ENCODE measurements at places on chromosomes 7 and 10.

DNA sequence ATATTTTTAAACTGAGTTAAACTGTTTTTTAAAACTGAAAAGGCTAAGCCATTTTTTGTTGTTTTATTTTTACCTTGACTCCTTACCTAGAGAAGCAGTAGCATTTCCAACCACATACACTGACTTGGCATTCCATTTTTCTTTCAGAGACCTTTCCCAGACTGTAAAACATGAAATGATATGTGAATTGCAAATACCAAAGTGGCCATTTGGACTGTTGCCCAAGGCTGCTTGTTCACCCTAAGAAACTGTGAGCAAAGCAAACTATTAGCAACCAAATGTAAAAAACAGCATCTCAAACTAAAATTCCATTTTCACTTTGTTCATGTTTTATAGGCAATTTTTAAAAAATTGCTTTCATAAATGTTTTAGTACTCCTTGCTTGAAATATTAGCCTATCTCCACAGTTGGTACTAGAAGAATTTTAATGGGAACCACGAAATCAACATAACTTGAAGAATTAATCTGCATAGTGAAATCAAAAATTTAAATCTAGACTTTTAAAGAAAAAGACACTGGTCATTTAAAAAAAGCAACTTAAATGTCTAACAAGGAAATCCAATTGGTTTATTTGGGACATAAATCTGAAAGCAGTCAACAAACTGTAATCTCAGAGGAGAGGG is 10.8 kb downstream of the UROS start:
- DNase-seq, result peak; percentile 52

DNA sequence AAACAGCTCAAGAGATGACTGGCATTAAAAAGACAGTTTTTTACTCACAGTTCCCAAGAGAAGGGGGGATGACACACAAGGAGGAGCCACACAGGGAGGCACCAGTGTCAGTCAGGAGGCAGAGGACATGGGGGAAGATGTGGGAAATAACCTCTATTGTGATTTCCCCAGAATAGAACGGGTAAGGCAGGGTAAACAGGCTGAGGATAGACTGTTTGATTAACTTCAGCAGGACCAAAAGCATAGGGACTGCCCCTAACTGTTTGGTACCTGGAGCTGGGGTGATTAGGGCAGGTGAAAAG is 60.7 kb downstream of the RAPGEF5 start:
- no peak for DNase-seq

DNA sequence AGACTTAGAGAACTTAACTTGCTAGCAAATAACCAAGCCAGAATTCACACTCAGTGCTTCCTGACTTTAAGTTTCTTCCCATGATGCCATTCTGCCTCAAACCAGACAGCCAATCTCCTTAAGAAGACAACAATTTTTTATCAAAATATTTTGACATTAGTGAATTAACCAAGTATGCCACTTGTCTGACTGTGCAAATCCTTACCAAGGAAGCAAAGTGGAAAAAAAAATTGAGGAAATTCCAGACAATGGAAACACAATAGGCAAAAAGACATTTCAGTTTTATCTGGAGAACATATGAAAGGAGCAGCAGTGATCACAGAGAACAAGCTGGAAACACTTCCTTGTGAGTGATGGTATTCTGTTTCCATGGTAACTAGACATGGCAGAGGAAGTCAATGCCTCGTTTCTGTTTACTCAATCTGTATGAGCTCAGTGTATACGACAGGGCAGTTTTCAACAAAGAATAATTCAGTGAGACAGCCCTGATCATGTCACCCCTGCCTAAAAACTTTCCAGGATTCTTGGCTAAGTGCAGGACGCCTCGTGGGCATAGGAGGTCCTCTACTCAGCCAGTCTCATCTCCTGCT is 114.2 kb downstream of the DYNC1I1 start:
- DNase-seq, result peak; percentile 22

- DNase-seq, result peak; percentile 21
Measured at GRCh38 chr7:44131173-44132029, 8.1 kb upstream of the POLD2 start.

DNA sequence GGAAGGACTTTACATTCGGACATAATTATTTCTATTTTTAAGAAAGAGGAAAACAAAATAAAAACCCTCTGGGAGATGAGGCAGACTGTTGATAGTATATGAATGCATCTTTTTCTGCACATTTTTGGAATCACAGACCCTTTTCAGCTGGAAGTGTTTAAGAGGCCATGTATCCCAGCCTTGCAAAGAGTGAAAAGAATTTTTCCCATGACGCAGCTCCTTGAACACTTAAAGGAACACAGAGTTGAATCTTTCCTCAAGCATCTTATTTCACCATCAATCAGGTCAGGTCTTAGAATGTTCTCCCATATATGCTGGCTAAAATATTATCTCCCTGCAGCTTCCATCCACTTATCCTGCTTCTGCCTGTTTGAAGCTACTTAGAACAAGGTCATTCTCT is 45.9 kb upstream of the PAPSS2 start:
- DNase-seq, result no peak

- no peak for DNase-seq
Measured at GRCh38 chr7:23044581-23044980, 30.7 kb upstream of the HYCC1 start.

- peak; percentile 72 for DNase-seq
Measured at GRCh38 chr10:62651341-62651740, 153.2 kb upstream of the ADO start.

- no peak for DNase-seq
Measured at GRCh38 chr7:138417078-138417700, 42.9 kb upstream of the TRIM24 start.

DNA sequence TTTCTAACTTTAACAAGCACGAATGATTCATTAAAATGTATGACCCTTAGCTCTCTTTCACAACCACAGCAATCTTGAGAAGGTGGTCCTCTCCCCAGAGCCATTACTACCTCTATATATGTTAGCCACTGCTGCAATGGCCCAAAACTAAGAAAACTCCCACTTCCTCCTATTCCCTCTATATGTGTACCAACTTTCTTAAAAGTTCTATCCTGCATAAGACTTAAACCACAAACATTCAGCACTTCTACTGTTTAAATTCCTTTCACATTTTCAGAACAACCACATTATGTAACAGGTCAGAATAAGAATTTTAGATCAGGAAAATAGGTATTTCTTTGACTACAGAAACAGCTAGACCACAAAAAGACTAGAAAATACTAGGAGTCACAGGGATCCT is 36.2 kb downstream of the WASL start:
- peak; percentile 47 for DNase-seq

- DNase-seq, result peak; percentile 100
Measured at GRCh38 chr10:126247446-126247975, 140.8 kb downstream of the ADAM12 start.

DNA sequence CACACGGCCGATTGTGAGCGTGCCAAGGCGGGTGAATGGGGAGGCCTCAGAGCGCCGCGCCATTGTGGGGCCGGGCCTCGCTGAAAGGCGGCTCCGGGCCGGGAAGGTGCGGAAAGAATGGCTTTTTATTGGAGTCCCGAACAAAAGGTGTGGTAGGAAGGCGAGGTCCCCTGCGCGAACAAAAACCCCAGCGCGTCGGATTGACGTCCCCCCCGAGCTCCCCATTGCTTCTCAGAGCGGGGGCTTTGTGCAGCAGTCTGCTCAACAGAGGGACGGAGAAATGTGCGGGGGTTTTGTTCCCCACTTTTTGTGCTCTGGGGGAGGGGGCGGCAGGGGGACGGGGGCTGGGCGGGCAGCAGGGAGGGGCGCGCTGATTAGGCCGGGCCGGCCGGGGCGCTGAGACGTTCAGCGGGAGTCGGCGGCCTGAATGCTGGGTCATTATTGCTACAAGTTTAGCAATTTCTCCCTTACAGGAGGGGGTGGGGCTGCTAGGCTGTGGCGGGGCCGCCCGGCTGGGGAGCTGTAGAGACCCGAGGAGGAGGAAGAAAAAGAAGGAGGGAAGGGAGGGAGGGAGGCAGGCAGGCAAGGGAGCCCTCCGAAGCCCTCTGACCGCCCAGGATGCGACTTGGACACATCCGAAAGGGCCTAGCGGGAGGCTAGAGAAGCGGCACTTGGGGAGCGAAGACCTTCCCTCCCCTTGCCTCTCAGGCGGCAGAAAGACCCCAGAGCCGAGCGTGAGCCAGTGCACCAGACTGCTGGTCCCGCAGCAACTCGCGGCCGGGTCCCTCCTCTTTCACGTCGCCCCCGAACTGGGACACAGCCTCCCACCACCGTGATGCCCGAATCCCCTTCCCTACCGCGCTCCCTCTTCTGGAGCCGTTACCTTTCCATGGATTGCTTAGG is 4.6 kb downstream of the NKX2-3 start:
- DNase-seq, result no peak

- no peak for DNase-seq
Measured at GRCh38 chr7:44535348-44536064, 5.6 kb downstream of the NPC1L1 start.

- peak; percentile 37 for DNase-seq
Measured at GRCh38 chr7:5691606-5692005, 89.9 kb downstream of the RNF216 start.

GRCh38 chr10:132407846-132408278 is 10.9 kb downstream of the PWWP2B start:
- DNase-seq, result peak; percentile 23

- DNase-seq, result no peak
Measured at GRCh38 chr10:106251573-106251972, 912.9 kb downstream of the SORCS1 start.

DNA sequence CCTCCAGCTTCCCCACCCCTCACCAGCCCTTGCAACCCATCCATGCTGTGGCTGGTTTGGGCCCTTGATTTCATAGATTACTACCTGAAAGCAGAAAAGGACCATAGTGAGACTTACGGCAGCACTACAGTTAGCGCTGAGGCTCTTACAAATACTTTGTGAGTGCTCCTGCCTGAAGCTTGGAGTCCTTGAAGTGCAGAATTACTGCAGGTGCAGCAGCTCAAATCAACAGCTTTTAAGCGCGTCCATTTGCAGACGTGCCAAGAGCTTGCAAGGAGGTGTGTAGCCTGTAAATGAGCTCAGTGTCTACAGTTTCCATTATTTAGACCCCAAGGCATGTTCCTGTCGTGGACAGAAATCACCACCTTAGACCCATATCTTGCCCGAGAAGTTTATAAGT is 103.0 kb downstream of the CELF2 start:
- no peak for DNase-seq

GRCh38 chr10:111830359-111830758 is 353.2 kb downstream of the GPAM start:
- DNase-seq, result no peak

GRCh38 chr7:7798510-7798909 is 80.1 kb upstream of the RPA3 start:
- no peak for DNase-seq

DNA sequence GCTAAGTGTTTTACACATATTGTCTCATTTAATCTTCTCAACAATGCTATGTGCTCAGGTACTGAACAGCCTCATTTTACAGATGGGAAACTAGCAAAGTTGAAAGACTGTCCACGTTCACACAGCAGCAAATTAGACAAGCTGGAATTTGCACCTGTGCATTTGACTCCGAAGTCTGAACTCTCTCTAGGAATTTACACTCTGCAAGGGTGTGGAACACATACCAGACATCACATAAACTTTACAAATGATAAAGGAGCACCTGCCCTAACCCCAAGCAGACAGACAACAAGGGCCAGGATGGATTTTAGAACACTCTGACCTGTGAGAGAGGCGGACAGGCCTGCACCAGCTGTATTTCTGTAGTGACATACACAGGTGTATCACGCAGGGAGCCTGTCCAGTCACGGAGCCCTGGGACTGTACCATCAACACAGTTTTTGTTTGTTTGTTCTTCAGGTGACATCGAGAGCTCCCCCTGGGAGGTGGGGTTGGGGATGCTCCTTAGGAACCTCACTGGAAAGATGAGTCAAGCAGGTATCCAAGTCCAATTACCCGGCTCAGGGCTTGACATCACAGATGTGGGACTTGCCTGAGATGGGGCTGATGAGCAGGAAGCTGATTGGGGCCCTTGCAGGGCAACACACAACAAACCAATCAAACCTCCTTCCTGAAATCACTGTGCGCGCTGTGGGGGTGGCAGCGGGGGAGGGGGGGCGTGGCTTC is 31.0 kb downstream of the MKI67 start:
- DNase-seq, result no peak

- peak; percentile 26 for DNase-seq
Measured at GRCh38 chr10:27838361-27838760, 92.7 kb upstream of the MKX start.

DNA sequence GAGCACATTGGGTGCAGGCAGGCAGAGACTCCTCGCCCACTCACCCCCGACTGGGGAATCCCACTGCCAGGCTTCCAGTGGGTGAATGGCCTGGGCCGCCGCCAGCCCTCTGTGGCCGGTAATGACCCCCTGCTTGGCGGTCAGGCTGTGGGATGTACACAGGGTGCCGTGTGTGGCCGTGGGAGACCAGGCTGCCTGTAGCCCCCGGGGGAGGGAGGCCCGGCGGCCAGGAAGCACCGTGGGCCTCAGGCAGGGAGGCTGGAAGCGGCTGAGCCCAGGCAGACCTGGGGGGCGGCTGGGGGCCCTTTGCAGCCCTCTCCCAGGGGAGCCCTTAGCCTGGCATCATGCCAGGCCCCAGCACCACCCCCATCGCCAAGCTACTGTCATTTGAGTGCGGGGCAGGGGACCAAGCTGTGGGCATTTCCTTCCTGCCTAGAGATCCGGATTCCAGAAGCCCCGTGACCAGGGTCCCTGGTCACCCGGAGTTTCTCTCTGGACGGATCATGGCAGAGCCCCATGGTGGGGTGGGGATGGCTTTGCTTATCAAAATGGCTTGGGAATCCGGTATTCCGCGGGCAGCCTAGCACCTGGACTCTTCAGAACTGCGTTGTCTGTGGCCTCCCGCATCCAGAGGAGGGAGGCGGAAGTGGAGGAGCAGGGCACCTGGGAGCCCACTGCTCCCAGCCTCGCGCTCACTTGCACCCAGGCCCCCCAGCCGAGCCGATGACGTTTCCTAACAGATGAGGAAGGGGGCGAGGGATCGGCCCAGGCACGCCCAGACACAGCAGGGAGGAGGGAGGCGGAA is 1.1 kb downstream of the TTYH3 start:
- DNase-seq, result peak; percentile 80

DNA sequence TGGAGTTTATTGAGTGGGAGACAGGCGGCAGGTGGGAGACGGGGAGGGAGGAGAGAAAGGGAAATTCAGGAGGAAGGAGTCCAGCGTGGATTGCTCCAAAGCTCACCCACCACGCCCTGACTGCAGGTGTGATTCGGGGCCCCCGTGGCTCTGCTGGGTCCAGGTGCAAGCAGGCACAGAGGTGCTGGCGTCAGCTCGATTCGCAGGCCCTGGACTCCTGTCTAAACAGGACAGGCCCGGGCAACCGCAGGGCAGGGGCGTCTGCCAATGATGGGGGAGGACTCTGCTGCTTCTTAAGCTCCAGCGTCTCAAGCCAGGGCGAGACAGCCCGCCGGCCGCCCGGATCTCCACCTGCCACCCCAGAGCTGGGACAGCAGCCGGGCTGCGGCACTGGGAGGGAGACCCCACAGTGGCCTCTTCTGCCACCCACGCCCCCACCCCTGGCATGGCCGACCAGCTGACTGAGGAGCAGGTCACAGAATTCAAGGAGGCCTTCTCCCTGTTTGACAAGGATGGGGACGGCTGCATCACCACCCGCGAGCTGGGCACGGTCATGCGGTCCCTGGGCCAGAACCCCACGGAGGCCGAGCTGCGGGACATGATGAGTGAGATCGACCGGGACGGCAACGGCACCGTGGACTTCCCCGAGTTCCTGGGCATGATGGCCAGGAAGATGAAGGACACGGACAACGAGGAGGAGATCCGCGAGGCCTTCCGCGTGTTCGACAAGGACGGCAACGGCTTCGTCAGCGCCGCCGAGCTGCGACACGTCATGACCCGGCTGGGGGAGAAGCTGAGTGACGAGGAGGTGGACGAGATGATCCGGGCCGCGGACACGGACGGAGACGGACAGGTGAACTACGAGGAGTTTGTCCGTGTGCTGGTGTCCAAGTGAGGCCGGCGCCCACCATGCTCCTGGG is at the start of gene CALML3:
CALML3 (plus strand) TSS at position 321 of the 920 bp plus-strand sequence; CDS start at position 446, 125 bp downstream.
- DNase-seq, result no peak

GRCh38 chr10:70368774-70369482 is 13.5 kb downstream of the LRRC20 start:
- DNase-seq, result no peak

Data from GM23248 (cell line).